EL (cell line): ENCODE measurements at places on chromosomes 4 and X.

DNA sequence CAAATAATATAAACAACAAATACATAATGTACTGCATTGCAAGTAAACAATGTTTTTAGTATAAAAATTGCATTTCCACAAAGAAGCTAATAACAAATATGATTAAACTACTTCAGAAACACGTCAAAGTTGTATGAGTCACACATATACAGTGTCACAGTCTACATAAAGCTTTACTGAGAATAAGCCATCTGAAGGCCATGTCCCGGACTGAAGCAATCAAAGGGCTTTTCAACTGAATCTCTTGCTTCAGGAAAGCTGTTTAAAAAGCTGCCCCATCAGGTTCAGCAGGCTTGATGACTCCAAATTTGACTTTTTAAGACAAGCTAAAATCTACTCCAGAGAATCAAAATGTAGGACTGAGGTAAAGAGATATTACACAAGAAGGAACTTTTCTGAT lies 1476.8 kb downstream of the ADGRL3 start:
- DNase-seq = no peak

DNA sequence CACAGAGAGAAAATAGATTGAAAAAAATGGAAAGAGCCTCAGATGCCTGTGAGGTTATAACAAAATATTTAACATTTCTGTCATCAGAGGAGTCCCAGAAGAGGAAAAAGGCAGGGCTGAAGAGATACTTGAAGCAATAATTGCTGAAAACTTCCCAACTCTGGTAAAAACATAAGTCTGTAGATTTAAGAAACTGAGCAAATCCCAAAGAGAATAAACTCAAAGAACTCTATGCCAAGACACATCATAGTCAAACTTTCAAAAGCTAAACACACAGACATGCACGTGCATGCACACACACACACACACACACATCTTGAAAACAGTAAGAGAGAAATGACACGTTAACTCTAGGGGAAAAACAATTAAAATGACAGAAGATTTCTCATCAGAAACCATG lies 94.1 kb downstream of the SLC16A2 start:
- no peak for DNase-seq

- DNase-seq = no peak
Measured at GRCh38 chr4:165248102-165248501, 40.7 kb downstream of the KLHL2 start.

DNA sequence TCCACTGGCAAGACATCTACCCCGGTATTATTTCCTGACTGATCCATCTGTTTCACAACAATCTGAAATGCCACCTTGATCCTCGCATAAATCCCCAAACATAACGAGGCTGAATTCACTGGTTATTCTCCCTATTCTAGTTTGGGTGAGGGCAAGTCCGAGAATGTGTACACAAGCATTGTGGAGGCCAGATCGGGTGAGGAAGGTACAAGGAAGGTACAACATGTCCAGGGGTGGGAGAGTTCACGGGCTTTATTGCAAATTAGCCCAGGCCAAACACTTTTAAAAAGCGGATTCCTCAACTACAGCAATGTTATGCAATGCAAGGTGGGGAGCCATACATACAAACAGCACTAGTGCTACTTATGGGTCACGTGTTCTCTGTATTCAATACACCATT lies 82.0 kb upstream of the STS start:
- DNase-seq = no peak

DNA sequence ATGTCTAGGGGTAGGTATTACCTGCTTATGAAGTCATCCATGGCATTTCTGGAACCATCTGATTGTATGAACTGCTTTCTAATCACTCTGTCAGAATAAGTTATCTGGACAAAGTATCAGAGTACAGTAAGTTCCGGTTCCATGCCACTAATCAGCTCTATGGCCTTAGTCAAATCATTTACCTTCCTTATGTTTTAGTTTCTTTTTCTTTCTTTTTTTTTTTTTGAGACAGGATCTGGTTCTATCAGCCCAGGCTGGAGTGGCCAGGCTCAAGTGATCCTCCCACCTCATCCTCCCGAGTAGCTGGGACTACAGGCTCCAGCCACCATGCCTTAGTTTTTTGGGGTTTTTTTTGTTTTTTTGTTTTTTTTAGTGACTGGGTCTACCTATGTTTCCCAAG lies 11.5 kb downstream of the XIAP start:
- DNase-seq = no peak

DNA sequence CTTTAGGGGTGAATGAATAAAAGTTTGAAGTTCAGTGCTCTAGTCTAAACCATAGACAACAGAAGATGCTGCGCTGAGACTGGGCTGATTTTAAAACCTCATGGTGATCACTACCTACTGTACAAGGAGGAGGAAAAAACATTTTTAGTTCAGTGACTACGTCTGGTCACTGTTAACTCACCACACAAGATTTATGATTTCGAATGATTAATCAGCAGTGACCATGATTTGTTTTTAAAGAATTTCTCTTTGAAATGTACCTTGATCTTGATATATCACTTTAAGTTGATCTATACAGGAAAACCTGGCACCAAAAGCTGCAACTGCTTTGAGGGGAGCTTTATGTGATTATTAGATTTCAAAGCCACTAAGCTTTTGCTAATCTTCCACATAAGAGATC lies 286.3 kb downstream of the PDGFC start:
- DNase-seq = peak; percentile 36

DNA sequence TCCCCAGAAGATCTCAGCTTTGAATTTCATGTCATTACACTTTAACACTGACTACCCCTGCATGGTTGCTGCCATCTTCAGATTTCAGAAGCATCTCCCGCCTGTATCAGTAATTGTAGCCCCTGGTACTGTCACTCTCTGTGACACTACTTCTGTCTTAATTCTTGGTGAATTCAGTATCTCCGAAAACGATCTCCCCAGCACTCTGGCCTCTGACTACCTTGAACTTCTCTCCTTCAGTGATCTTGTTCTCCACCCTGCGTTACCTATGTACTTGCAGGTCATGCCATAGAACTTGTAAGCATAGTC lies 53.8 kb upstream of the ABCG2 start:
- no peak for DNase-seq

DNA sequence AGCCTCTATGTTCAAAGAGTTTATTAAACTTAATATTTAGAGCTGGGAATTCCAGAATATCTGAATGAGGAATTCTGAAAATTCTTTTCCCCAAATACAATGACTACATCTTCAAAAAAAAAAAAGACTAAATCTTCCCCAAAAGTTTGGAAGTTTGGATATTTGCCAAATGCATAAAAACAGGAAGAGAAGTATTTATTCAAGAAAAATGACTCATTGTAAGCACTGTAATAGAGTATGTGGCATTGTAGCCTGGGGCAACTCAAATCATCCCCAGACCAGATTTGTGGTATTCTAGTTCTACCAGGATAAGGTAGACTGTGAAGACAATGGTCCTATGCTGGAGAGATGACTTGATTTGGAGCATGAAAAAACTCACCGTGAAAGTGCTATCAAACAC lies 78.5 kb upstream of the PDHA2 start:
- no peak for DNase-seq

- DNase-seq = no peak
Measured at GRCh38 chr4:60194214-60194613, 1005.9 kb upstream of the ADGRL3 start.

DNA sequence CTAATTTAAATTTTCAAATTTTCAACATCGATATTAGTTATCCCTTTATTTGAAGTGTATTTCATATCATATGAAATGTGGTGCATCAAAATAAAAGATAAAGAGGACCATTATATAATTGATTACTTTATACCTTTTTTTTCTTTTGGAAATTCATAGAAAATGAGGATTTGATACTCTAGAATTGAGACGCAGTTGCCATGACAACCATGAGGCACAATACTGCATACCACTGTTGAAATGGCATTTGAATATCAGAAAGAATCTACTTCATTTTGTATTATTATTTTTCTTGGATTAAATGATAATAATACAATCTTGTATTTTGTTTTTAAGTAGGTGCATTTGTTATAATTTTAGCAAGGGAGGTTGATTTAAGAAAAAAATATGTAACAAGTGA lies 323.1 kb downstream of the PCDH18 start:
- DNase-seq = no peak

GRCh38 chr4:71241501-71242288 lies 97.1 kb upstream of the SLC4A4 start:
- no peak for DNase-seq

- DNase-seq = no peak
Measured at GRCh38 chr4:184275766-184276165, 58.1 kb upstream of the ENPP6 start.

DNA sequence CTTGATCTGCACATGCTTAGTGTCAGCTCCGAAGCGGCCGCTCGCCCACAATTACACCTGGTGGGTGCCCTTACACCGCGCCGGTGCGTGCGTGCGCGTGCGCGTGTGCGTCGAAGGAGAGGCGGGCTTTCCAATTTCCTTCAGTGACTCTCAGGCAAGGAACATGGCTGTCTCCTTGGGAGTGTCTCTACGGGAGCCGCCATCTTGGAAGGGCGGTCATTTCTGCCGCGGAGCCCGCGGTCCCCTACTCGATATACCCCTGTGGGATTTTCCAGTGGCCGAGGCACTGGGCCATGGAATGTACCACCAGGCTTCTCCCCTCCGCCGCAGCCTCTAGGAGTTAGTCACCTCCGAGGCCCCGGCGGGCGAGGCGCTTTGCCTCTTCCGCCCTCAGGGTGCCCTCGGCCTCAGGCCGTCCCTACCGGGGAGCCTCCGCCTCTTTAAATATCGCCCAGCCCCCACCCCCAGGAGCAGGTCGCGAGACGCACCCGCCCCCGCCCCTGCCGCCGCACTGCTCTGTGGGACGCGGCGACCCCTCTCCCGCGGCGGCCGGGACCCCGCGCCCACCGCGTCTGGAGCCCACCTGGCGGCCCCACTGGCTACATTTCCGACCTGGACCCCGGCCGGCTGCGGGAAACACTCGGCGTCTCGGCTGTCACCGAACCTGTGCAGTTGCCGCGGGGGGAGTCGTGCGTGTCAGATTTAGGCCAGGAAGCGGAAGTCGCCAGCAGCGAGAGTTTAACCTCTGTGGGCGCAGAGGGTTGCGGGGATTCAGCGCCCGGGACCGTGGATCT lies at the start of gene ZNF41:
Gene ZNF41, minus strand, starts transcription at position 711 of the 794 bp plus-strand sequence. CDS start 15,741 bp downstream, outside the sequence.
- DNase-seq = peak; percentile 77

DNA sequence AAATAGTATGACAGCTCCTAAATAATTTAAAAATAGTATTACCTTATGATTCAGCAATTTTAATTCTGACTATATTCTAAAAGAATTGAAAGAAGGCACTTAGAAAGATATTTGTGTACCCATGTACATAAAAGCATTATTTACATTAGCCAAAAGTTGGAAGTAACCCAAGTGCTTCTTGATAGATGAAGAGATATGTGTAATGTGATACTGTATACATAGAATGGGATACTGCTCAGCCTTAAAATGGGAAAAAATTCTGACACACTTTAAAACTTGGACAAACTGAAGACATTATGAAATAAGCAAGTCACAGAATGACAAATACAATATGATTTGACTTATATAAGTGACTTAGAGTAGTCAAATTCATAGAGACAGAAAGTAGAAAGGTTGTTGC lies 112.2 kb downstream of the IDS start:
- peak; percentile 8 for DNase-seq

GRCh38 chrX:39665830-39666518 lies 431.8 kb downstream of the BCOR start:
- DNase-seq = peak; percentile 41

- no peak for DNase-seq
Measured at GRCh38 chr4:128303986-128304385, 16.4 kb upstream of the PGRMC2 start.

- DNase-seq = no peak
Measured at GRCh38 chr4:31687717-31688342, 967.7 kb downstream of the PCDH7 start.

DNA sequence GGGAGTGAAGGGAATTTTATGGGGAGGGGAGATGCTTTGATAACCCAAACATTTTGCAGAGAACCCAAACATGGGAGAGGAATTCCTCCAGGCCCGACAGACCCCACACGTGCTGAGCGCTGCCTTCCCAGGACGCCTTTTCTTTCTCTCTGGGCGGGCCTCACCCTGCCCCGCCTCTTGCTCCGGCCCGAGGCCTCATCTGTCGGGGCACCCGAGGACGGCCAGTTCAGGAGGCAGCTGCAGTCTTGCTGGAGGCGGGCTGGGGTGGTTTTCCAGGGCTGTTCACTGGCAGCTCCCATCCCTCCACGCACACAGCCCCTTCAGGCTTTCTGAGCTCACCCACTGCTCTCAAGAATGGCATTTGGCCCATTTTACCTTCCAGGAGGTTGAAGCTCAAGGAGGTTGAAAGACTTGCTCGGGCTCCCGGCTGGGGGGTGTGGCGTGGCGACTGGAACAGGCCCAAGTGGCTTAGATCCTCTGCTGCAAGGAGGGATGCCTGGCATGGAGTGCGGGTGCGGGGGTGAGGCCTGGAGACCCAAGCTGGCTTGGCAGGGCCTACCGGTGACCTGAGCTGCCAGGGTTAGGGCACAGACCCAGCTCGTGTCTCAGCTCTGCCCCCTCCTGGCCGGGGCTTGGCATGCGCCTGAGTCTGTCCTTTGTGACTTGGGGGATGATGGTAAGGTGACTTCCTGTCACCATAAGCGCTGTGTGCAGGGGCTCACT lies 99.2 kb downstream of the PSAPL1 start:
- peak; percentile 38 for DNase-seq

GRCh38 chr4:16767861-16768260 lies 130.6 kb downstream of the LDB2 start:
- no peak for DNase-seq

DNA sequence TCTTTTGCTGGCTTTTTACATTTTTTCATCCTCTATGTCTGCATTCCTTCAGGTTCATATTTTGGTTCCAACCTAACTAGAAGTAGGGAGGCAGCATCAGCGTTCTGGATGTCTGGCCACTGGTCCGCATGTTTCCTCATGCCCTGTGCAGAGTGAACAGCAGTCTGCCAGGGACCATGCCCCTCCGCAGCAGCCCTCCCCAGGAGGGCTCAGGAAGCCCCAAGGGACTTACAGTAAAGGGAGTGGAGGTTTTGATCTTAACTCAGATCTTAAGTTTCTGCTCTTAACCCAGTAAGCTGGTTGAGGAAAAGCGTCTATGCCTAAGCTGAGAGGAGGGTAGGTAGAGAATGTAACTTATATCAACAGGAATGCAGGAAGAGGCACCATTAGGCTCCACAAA lies 45.0 kb upstream of the LEF1 start:
- DNase-seq = no peak

GRCh38 chrX:54495814-54496516 lies at the start of gene FGD1:
Gene FGD1 (minus strand): TSS chrX:54496234. CDS start chrX:54495432, 802 bp downstream.
- peak; percentile 64 for DNase-seq

- DNase-seq = no peak
Measured at GRCh38 chr4:112378858-112379257, 81.7 kb downstream of the ALPK1 start.

GRCh38 chr4:56424697-56425514 lies 10.5 kb downstream of the PPAT start:
- peak; percentile 26 for DNase-seq

GRCh38 chrX:134683351-134684005 lies 25.2 kb upstream of the PLAC1 start:
- DNase-seq = no peak

DNA sequence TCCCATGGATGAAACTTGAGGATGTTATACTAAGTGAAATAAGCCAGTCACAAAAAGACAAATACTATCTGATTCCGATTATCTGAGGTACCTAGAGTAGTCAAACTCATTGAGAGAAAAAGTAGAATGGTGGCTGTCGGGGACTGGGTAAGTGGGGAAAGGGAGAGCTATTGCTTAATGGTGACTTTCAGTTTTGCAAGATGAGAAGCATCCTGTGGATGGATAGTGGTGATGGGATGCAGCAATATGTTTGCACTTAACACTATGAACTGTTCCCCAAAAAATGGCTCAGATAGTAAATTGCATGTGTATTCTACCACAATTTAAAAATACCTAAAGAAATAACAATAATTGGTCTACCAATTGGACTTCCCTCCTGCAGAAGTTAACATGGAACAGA lies 181.5 kb downstream of the SHROOM3 start:
- DNase-seq = no peak
